Astrocyte of the spinal cord (primary cell): ENCODE measurements at places on chromosomes 16 and 17.

DNA sequence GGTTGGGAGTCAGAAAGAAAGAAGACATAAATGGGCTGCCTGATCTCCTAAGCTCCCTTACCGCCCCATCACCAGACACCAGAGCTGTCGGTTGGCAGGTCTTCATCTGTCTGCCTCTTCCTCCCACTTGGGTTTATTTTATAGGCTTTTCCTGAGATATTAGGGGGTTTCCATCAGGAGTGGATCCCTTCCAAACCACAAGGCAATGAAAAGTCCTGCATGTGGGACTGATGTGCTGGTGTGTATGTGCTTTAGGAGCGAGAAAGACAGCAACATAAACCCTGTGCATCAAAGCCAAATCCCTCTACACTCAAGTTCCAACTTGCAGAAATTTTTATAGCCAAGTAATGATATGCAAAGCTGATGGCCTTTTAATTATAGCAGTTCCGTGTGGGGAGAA, 389.5 kb downstream of the SLC39A11 start:
- peak; percentile 47 for DNase-seq

DNA sequence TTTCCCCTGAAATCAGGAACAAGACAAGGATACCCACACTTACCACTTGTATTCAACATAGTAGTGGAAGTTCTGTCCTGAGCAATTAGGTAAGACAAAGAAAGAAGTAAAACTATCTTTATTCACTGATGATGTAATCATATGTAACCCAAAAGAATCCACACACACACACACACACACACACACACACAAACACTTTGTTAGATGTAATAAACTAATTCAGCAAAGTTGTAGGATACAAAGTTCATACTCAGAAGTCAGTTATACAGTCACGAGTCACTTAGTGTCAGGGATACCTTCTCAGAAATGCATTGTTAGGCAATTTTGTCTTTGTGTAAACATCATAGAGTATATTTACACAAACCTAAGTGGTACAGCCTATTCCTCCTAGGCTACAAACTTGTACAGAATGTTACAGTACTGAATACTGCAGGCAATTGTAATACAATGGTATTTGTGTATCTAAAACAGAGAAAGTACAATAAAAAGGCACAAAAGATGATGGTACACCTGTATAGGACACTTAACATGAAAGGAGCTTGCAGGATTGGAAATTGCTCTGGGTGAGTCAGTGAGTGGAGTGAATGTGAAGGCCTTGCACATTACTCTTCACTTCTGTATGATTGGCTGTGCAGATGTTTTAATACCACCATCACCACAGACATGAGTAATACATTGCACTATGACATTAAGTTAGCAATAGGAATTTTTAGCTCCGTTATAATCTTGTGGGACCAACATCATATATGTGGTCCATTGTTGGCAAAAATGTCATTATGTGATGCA, 370.1 kb downstream of the ZFHX3 start:
- DNase-seq: peak; percentile 41

DNA sequence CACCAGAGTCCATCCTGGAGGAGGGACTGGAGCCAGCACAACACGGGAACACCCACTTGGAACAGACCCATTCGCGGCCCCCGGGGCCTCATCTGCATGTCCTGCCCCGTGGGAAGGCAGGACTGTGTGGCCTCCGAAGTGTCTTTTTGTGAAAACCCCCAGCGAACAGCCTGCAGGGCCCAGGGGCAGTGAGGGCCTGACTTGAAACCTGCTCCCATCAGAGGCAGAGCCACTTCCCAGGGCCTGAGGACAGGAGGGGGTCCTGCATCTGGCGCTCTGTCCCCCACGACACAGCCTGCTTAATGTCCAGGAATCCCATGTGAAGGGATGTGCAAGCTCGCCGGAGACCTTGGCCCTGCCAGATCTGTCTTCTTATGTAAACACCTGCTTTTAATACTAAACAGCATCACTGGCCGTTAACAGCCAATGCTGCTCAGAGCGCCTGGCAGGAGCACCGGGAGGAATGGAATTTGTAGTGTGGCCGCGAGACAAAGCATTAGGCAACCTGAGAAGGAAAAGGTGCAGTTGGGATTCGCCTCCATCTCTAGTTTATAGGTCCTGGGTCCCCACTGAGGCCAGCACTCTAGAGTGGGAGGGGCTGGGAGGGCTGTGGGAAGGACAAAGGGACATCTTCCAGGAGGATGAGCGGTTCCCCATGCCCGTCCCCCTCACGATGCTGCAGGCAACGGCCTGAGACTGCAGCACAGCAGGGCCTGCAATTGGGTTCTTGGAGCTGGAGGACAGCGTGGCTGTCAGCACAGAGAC, 9.6 kb upstream of the EVPL start:
- DNase-seq: no peak

DNA sequence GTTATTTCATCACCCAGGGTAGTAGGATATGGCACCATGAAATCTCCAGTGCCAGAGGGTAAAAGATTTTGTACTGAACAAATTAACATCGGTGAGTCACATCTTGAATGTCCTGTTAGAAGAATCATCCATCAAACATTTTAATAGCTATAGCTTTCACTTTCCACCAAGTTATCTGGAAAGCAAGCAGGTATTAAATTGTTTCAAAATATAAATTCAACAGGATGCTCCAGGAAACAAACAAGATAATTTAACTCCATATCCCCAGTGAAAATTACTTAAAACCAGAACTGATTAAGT, 2.4 kb downstream of the VEZF1 start:
- DNase-seq: peak; percentile 39

DNA sequence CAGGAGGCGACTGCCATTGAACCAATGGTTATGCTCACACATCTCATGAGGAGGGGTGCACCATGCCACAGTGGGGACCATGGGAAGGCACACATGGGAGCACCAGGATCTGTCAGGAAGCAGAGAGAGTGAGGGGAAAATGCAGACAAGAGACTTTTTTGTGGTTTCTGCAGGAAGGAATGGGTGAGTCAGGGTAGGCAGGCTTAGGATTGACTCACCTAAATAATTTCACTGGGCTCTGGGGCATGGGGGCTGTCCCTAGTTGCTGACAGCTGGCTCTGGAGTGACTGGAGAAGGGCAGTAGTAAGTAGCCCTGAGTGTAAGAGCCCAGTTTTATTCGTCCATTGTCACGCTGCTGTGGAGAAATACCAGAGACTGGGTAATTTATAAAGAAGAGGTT, 202.4 kb downstream of the AXIN2 start:
- peak; percentile 82 for DNase-seq

- no peak for DNase-seq
Measured at GRCh38 chr16:66809765-66810164, 8.4 kb upstream of the TERB1 start.

GRCh38 chr16:9703731-9704130, 478.5 kb downstream of the GRIN2A start:
- no peak for DNase-seq

DNA sequence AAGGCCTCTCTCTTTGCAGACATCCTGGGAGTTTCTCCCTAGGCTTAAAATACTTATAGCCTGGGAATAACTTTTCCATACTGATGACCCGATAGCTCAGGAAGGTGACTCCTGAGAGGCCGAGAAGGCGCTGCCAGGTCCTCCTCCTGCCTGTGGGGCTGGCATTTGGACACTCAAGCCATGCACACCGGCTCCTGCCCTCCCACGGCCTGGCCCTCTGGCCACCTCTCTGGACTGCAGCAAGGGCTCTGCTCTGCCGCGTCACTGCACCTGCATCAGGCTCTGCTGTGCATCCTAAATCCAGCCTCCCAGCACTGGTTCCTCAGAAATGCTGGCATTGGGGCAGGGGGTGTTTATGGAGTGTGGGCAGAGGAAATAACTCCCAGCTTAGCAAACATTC, 14.2 kb downstream of the KCNG4 start:
- DNase-seq: no peak

GRCh38 chr16:19599968-19600716, 44.6 kb downstream of the VPS35L start:
- DNase-seq: no peak

GRCh38 chr16:8184854-8185253, 405.5 kb downstream of the TMEM114 start:
- no peak for DNase-seq

GRCh38 chr16:50012182-50012581, 12.8 kb upstream of the CNEP1R1 start:
- no peak for DNase-seq

- DNase-seq: peak; percentile 34
Measured at GRCh38 chr17:29572691-29573557, 4.4 kb downstream of the TP53I13 start.

DNA sequence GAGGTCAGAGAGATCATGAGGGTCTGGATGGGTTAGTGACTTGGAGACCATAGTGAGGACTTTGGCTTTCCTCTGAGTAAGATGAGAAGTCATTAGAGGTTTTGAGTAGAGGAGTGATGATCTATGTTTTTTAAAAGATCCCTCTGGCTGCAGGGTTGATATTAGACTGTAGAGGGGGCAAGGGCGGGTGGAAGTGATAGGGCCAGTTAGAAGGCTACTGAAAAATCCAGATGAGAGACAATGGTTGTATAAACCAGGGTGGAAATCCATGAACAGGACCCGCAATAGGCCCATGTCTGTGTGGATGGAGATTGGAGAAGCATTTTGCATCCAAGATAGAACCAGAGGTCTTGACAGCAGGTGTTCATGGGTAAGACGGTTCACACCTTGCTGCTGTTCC, 9.8 kb downstream of the ITGAL start:
- no peak for DNase-seq

DNA sequence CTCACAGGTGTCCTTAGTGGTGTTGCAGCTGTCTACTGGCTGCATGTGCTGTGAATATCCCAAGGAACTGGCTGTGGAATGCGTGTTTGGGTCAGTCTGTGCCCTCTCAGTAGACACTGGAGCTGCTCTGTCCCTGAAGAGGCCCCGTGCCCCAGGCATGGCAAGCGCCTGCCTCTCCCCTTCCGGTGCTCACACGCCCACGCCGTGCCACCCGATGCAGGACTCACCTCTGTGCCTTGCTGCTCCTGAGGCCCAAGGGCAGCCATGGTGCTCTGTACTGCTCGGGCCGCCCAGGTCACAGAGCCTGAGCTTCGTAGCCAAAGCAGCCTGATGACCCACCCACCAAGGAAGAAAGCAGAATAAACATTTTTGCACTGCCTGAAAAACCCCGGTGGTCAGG, 10.0 kb downstream of the RGS11 start:
- DNase-seq: no peak

DNA sequence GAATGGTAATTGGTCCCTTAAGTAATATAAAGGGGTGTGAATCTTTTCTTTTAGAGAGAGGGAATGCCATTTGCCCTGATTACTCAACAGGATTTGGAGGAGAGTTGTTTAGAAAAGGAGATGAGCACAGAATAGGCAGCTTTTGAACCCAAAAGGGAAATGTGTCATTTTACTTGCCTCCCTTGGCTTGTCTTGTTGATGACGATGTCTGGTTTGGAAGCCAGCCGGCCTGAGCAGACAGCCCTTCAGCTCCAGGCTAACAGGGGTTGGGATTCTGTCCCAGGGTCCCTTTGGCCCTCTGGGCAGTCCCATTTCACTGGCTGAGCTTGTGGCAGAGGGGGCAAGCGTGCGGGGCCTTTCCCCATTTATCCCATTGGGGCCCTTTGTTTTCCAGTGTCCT, 22.3 kb upstream of the PRKAR1A start:
- DNase-seq: no peak

DNA sequence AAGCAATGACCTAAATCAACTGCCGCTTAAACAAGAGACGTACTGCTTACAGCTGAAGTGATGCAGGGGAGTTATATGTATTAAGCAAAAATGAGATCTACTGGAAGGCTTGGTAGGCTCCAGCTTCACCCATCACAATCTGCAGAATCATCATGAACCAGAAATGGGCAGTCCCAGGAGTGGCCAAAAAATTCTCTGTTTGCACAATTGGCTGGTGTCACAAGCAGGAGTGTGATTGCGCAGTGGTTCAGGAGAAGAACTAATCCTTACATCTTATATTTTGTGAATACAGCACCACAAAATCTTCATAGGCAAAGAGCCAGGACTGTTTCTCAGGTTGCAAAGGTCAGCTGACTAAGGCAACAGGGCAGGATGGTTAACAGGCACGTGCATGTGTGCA, 75.9 kb downstream of the CES1 start:
- no peak for DNase-seq

DNA sequence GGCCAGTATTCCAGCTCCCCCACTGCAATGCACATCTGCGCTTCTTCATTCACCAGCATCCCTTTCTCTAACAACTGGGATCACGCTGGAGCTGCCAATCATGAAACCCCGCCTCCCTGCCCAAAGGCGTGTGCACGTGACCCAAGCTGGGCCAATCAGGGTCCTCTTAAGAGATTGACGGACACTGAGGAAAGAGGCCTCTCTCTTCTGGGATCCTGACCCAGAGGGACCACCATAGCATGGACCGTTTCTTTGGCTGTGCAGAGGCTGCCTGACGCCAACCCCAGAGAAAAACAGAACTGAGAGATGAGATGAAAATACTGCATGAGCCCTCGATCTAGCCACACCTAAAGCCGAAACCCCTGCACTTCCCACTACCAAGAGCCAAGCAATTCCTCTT, 32.0 kb downstream of the COTL1 start:
- no peak for DNase-seq

DNA sequence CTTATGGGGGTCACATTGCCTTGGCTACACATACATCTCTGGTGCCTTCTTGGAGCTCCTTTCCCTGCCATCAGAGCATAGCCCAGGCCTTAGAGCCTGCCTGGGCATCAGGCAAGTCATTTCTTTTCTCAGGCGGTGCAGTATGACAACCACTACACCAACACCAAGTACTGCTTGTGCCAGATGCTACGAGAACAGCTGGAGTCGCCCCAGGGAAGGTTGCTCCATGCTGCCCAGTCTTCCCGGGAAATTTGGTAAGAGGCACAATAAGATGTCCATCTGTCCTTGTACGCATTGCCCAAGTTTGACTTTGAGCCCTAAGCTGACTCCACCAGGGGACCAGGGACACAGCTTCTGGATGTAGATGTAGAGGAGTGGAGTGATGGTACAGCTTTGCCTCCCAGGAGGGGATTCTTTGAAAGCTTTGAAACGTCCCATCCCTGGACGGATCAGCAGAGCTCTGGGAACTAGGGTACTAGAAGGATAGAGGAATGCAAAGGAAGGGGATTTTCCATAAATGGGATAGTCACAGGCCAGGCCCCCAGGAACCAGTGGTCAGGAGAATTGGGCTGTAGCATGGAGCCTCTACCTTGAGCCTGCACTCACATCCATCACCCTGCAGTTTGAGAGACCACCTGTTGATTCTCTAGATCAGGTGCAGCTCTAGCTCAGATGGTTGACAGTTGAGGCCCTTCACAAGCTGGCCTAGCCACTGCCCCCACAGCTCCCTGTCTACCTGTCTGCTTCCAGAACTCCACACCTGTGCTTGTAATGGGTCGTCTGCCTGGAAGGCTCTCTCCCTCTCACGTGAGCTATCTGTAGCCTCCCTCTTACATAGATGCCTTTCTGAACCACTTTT, 11.0 kb upstream of the NFATC3 start:
- DNase-seq: no peak

- no peak for DNase-seq
Measured at GRCh38 chr17:17725011-17725751, 43.9 kb downstream of the RAI1 start.

GRCh38 chr17:43517615-43518386, 28.3 kb downstream of the ETV4 start:
- peak; percentile 58 for DNase-seq
